ENCODE measurements at places on chromosomes 1 and 21. TPM values are rescaled to one million over a fixed set of nuclear protein-coding genes. Genes with fewer than 3 reads are reported as not detected.

GRCh38 chr1:9536301-9536700, 3.0 kb upstream of the SLC25A33 start:
- peaks cover 22% of the 10 kb centered on the region for H3K4me1 ChIP-seq
- no peaks in the 10 kb centered on the region for H3K36me3 ChIP-seq
- no peak overlapping the region for H3K27ac ChIP-seq
- no peaks in the 10 kb centered on the region for H3K27me3 ChIP-seq
- DNase-seq: no peak
- H3K4me3 ChIP-seq: no peak overlapping the region

DNA sequence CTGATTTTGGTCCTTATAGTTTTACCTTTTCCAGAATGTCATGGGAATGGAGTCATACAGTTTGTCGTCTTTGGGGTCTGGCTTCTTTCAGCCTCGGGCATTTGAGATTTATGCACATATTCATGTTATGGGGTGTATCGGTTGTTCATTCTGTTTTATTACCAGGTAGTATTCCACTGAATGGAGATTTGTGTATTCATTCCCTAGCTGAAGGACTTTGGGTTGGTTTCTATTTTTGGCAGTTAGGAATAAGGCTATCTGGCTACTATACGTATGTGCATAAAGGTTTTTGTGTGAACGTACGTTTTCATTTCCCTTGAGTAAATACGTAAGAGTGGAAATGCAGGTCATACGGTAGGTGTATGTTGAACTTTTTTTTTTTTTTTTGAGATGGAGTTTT, 65.1 kb downstream of the ACTL8 start:
- H3K36me3 ChIP-seq: no peaks in the 10 kb centered on the region
- no peak overlapping the region for H3K4me3 ChIP-seq

The GABPB2 gene
- 12.4 TPM for total RNA-seq

The GRIK3 gene
- 0.38 TPM for total RNA-seq

DNA sequence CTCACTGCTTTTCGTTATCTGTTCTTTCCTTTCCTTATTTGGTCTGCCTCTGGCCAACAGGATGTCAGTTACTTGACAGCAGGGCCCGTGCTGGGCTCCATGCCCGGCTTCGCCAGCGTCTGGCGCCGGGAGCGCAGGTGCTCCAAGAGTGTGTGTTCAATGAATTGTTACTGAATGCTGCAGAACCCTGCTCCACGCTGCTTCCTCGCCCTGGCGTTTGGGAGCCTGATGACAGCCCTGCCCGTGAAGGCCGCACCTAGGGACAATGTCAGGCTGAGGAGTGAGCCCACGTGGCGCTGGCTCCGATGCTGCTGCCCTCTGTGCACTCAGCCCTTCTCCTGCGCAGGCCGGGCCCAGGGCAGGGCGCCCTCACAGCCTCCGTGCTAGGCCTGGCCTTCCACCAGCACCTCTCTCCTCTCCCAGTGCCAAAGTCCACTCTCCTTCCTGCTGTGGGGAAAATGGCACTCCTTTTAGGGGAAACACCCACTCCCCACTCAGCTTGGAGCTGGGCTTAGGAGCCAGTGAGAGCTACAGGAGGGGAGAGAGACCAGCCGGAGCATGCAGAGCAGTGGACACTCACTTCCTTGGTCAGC, 51.4 kb downstream of the ACBD3 start:
- peaks cover 12% of the 10 kb centered on the region for H3K4me1 ChIP-seq
- H3K27ac ChIP-seq: no peak overlapping the region
- no peaks in the 10 kb centered on the region for H3K36me3 ChIP-seq
- H3K4me3 ChIP-seq: no peak overlapping the region

The C1orf115 gene
- 9.8 TPM for total RNA-seq

Measured in progenitor cell of endocrine pancreas (in vitro differentiated cells).